ENCODE measurements at places on chromosomes 7 and 10.
A peak's percentile ranks its signal among the peaks of the same experiment; 100 is the strongest.

DNA sequence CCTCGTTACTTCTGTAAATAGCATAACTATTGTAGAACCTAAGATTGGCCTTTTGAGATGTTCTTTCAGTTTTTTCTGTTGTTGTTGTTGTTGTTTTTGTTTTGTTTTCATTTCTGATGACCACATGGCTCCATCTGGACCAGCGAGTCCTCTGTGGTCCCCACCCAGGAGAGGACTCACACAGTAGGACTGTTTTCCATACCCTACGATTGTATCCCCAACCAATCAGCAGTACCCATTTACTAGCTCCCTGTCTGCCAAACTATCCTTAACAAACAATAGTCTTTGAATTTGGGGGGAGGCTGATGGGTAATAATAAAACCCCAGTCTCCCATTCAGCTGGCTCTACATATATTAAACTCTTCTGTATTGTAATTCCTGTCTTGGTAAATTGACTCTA is 329.5 kb downstream of the SEMA3D start:
- DNase-seq: no peak

GRCh38 chr7:27991006-27991528 is 189.5 kb downstream of the JAZF1 start:
- no peak for DNase-seq

DNA sequence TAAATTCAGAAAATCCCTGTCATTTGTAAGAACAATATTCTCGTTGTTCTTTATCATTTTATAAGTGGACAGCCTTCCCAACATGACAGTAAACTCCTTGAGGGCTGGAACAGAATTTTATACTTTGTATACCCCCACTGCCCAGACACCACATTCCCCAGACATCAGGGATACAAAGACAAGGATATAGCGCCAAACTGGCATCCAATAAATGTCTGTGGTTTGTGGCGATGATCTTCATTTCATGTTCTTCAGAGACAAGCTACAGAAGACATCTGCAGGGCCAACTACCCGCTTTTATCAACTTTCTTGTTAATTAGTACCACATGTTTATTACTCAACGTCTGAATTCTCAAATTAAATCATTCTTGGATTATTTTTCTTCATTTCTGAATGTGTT is 155.9 kb downstream of the ATE1 start:
- DNase-seq: no peak

GRCh38 chr7:158700008-158700407 is 4.6 kb downstream of the NCAPG2 start:
- no peak for DNase-seq

GRCh38 chr10:9253121-9253520 is 1198.6 kb downstream of the GATA3 start:
- no peak for DNase-seq

DNA sequence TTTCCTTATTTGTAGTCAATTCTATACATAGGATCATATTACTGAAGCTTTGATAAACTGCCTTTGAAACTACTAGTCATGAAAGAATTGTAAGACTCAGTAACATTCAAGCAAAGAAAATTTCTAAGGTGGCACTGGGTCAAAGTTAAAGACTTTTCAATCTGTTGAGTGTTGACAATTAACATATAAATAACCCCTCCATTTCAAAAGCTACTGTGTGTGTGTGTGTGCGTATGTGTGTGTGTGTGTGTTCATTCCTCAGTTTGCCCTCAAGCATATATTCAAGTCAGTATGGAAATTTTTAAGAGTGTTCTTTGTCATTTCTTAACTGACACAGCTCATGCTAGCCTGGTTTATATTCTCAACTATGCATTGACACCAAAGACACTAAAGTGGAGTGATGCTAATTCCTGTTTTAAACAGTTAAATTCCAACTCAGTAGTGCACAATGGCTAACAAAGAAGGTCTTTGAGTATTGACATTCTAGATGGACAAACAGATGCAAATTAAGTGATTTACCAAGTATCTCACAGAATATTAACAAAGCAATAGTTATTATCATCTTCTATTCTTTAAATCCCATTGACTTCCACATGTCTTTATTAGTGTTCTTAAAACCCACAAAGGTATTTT is 314.8 kb upstream of the GRM3 start:
- DNase-seq: no peak

- DNase-seq: no peak
Observed at GRCh38 chr10:80410578-80411145, 2.3 kb downstream of the PRXL2A start.

GRCh38 chr7:157404845-157405481 is 68.2 kb downstream of the DNAJB6 start:
- no peak for DNase-seq

GRCh38 chr7:34281260-34281659 is 375.9 kb downstream of the BMPER start:
- DNase-seq: no peak

- no peak for DNase-seq
Observed at GRCh38 chr10:130045091-130045652, 65.5 kb downstream of the C10orf143 start.

GRCh38 chr7:37467002-37467401 is 18.3 kb upstream of the ELMO1 start:
- DNase-seq: no peak

GRCh38 chr10:47457826-47458225 is 26.1 kb downstream of the ANXA8 start:
- DNase-seq: no peak

- no peak for DNase-seq
Observed at GRCh38 chr7:146635205-146636032, 518.8 kb downstream of the CNTNAP2 start.

GRCh38 chr10:27503498-27504006 is 552 bp upstream of the RAB18 start:
- DNase-seq: no peak

DNA sequence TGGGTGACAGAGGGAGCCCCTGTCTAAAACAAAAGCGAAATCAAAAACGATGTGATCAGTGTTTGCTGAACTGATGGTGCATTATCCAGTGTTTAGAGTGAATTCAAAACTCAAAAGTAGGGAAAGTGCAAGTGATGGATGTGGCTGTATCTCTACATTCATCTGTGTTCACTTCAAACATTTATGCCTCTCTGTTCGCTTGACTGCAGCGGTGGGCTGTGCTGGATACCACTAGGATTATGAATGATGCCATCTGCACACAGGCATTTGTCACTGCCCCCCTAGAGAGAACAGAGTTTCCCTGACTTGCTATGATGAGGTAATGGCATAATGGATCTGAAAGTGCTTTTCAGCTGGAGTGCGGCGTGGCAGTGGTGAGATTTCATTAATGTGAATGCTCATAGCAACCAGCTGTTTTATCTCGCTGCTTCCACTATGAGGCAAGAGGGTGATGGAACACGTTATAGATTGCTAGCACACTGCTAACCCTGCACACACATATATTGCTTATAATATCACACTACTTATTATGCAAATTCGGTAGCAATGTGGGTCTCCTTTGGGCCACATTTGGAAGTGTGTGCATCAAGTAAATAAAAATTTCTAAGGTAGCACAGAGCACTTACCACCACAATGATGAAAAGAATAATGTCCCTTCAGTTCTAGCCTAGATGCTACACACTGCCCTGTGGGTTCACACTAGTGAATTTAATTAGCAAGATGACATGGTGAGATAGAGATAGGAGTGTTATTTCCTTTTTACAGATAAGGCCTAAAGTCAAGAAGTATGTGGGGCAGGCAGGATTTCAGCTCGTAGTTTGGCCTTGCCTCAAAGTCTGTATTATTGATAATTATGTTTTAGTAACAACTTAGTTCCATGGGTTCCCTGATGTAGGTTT is 164.7 kb downstream of the CAMK1D start:
- no peak for DNase-seq

DNA sequence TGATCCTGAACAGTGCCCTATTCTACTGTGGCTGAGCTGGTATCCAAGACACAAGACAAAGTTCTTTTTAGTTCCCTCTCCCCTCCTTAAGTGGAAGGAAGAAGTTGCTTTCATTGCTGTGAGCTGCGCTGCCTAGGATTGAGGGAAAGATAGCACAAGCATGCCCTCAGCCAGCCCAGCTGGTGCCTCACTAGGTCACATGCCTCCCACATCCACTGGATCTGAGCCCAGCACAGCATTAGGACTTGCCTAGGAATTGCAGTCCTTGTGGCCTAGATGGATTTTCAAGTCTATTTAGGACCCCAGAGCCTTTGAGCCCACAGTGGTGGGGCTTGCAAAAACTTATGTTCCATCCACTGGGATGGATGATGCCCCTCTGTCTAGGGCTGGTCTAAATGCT is 214.2 kb downstream of the ZNF248 start:
- no peak for DNase-seq

DNA sequence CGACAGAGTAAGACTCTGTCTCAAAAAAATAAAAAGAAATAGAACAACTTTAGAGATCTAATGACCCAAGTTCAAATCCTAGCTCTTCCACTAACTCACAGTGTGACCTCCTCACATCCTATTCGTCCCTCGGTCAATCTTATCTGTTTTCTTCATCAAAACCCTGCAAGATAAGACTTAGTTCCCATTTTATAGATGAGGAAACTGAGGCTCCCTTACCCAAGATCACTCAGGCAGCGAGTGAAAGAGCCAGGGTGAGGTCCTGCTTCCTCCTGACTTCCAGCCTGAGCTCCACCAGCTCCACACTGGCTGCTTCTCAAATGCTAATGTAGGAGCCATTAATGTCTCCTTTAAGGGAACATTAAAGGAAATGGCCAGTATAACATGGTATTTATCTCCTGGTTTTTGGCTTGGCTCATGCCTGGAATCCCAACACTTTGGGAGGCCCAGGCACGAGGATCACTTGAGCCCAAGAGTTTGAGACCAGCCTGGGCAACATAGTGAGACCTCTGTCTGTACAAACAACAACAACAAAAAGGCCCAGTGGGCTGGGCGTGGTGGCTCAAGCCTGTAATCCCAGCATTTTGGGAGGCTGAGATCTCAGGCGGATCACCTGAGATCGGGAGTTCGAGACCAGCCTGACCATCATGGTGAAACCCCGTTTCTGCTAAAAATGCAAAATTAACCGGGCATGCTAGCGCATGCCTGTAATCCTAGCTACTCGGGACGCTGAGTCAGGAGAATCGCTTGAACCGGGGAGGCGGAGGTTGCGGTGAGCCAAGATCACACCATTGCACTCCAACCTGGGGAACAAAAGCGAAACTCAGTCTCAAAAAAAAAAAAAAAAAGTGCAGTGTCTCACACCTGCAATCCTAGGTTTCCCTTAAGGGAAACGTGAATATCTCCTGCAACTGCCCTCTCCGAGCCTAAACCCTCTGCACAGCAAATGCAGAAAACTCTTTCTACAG is 3.4 kb upstream of the RHBDD2 start:
- no peak for DNase-seq

GRCh38 chr7:105656922-105657521 is 75.7 kb upstream of the EFCAB10 start:
- peak; percentile 33 for DNase-seq

DNA sequence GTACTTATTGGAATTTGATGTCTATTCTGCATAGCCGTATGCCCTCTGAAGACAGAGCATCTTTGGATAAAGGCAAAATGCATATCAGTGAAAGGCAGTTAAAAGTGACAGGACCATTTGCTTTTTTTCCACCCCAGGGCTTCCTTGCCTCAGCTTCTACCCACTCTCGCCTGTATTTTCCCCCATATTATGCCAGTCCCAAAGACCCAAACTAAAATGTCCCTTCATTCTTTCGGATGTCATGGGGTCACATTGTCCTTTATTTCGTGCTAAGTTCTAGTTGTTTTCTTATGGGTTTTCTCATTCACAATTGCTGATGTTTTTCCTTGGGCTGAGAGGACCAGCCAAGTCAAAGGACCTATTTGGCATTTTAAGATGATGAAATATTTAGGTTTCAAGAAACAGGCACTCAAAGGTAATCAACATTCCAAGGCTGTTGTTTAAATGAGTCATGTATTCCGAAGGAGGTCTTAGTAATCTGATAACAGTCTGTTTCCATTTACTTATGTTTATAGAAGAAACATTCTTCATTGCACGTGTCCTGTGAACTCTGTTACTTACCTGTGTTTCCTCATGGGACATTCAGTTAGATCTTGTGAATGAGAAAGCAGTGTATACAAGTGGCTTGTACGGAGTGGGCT is 74.1 kb downstream of the DNAH11 start:
- no peak for DNase-seq

DNA sequence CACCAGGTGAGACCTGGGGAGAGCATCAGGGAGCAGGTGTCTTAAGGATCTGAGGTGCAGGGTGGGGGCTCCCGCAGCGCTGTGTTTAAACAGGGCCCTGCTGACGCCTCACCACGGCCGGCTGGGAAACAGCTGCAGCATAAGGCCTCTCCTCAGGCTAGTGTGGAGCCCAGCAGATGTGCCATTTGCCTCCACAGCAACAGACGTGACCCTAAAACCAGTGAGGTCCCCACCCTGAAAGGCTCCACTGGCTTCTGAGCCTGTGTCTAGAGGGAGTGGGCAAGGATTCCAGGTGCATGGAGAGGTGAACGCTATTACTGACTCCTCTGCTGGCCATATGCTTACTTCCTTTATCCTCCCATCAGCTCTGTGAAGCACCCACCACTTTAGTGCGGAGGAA is 47.8 kb downstream of the SYPL1 start:
- DNase-seq: no peak
